Fibroblast of mammary gland (primary cell): ENCODE measurements at places on chromosomes 3 and 15.

GRCh38 chr15:55649058-55649423 lies 60.9 kb upstream of the PYGO1 start:
- DNase-seq, result peak; percentile 58

DNA sequence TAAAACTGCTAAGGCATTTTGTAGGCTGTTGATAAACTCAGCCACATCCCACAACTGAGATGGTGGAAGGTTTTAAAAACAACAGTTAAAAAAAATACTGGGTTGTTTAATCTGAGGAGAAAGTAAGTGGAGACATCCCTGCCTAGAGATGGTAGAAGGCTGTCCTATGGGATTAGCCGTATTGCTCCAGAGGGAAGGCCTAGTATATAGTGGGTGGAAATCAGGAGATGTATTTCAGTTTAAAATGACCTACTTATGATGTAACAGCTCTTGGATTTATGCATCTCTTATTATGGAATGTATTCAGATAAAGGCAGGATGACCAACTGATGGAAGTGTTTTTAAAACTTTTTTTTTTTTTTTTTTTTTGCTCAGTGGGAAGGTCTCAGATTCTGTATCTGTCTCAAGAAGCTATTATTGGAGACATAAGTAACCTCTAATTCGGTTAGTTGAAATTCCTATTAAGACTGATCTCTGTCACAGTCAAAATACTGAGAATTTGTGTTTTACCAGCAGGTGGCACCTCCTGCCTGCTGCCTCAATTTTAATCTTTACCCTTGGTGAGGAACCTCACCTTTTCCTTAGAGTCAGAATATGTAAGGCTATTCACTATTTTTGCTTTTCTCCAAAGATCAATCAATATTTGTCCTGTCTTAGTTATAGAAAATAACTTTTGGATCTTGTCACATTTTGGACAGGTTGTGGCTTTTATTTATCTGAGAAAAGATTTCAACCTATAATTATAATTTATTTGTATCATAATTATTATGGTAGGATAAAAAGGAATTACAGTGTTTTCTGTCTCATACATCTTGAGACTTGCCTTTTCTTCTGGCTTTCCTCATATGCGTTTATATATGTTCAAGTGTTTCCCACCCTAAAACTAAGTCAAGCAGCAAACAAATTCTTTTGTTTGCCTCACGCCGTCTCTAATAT lies 63.0 kb downstream of the VPS8 start:
- DNase-seq, result peak; percentile 40

- DNase-seq, result no peak
Observed at GRCh38 chr3:134073583-134073945, 43.8 kb upstream of the SLCO2A1 start.

- DNase-seq, result peak; percentile 28
Observed at GRCh38 chr3:113498221-113499005, 16.5 kb downstream of the SPICE1 start.

- peak; percentile 99 for DNase-seq
Observed at GRCh38 chr3:46089237-46090011, 62.1 kb upstream of the XCR1 start.

- no peak for DNase-seq
Observed at GRCh38 chr3:52819936-52820335, 10.5 kb downstream of the ITIH4 start.

- no peak for DNase-seq
Observed at GRCh38 chr3:64992530-64993285, 304.9 kb upstream of the ADAMTS9 start.

DNA sequence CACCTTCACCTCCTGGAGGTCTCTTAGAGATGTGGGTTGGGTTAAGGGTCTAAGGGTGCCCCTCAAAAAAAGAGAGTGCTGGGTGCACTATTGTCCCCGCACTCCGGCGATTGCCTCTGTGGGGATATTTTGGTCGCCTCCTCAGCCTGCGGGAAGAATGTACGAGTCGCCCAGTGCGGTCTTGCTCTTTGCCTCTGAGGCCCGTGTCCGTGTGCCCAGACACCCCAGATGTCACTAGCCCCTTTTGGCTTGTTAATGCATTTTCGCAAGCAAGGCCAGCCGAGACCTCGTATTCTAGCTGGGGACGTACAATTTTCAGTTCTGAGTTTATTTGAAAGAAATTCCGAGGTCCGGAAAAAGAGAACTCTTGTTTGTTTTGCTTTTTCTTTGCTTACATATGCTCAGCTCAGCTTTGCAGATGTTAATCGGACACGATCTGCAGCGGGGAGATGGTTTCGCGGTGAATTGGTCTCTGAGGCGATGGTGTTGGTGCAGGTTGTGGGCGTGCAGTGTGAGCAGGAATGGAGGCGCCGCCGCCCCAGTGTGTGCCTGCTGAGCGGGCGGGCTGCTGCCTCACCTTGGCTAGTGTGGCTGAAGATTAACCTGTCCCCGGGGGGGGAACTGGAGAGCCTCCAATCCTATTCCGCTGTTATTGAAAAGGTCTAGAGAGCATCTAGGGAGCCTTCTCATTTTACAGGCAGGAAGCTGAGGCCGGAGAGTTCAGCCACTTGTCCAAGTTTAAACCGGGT lies 1.4 kb downstream of the ST6GAL1 start:
- DNase-seq, result peak; percentile 14

GRCh38 chr3:157082305-157082982 lies 77.5 kb downstream of the CCNL1 start:
- DNase-seq, result peak; percentile 93

DNA sequence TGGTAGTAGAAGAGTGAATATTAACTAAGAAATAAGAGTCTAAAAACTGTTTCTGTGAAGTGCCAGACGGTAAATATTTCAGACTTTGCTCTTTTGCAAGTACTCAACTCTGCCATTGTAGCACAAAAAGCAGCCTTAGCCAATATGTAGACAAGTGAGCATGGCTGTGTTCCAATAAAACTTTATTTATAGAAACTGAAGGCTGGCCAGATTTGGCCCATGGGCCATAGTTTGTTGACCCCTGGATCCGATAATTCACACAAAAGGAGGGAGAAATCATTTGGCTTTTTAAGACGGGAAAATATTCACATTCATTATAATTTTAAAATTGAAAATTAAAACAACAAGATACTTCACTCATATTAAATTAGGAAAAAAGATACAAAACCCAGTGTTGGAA lies 15.4 kb downstream of the EID1 start:
- DNase-seq, result no peak

DNA sequence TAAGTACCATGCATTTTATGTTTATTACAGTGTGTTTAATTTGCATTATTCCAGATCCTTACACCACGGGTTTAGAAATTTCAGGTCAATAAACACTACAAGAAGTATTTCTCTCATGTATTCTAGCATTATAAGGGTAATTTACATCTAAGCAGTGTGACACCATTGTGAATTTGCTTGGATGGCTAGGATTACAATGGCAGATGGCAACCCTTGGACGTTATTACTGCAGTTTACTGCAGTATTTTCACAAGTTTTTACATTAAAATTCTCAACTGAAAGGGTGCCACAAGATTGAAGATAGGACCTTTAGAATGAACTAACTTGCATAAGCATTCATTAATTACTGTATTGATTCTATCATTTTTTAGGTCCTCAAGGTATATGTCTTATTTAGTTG lies 538.8 kb downstream of the NLGN1 start:
- DNase-seq, result no peak

DNA sequence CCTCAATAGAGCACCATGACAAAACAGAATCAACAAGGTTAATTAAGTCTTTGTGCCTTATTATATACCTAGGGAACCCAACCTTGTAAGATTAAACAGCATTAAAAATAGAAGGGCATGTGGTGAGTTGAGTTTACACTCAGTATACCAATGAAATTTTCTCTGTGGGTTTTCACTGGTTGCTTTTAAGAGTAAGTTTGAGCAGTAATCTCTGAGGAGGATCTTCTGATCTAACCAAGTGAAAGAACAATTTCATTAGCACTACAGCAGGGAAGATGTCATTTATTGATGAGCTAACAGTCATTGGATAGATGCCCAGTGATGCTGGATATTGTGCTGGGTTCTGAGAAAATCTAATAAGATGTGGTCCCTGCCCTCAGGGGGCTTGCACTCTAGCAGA lies 26.9 kb upstream of the AKAP13 start:
- no peak for DNase-seq

GRCh38 chr3:167445491-167445890 lies 28.4 kb downstream of the SERPINI2 start:
- DNase-seq, result no peak

DNA sequence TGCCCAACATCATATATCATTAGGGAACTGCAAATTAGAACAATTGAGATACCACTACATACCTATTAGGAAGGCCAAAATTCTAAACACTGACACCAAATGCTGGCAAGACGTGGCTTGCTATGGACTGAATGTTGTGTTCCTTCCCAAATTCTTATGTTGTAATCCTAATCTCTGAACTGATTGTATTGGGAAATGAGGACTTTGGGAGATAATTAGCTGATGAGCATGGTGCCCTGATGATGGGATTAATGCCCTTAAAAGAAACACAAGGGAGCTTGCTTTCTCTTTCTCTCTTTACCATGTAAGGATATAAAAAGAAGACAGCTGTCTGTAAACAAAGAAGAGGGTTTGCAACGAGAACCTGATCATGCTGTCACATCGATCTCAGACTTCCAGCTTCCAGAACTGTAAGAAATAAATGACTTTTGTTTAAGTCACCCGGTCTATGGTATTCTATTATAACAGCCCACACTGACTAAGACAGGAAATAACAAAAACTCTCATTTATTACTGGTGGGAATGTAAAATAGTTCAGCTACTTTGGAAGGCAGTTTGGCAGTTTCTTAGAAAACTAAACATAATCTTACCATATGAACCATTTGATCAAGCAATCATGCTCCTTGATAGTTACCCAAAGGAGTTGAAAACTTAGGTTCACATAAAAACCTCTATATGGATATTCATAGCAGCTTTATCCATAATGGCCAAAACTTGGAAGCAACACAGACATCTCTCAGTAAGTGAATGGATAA lies 458.3 kb upstream of the CBLB start:
- peak; percentile 3 for DNase-seq

- DNase-seq, result peak; percentile 68
Observed at GRCh38 chr3:150495563-150496168, 50.6 kb downstream of the SERP1 start.

- peak; percentile 92 for DNase-seq
Observed at GRCh38 chr15:62624547-62625378, 417.8 kb upstream of the TPM1 start.

DNA sequence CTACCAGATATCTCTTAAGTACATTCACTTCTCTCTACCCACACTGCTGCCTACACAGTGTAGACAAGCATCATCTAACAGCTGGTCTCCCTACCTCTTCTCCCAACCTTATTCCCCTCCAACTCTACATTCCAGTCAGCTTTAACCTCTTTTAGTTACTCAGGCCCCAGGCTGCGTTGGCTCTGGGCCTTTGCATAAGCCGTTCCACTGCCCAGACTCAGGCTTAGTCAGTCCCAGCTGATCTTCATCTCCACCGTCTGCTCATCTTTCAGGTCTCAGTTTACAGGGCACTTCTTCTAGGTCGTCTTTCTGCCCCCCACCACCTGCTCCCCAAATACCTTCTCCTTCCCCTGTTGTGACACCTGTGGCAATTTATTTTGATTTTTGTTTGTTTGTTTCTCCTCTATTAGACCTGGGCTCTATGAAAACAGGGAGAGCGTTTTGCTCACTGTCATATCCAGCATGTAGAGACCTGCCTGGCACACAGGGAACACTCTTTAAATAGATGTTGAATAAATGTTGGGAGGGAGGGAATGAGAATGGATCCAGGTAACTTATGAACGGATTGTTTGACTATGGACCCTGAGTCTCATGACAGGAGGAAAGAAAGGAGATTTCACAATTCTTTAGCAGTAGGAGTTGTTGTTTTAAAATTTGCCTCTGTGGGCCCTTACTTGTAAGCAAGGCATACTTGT lies 11.1 kb downstream of the SLC27A2 start:
- no peak for DNase-seq

GRCh38 chr3:13092621-13093617 lies 19.7 kb upstream of the IQSEC1 start:
- DNase-seq, result no peak

DNA sequence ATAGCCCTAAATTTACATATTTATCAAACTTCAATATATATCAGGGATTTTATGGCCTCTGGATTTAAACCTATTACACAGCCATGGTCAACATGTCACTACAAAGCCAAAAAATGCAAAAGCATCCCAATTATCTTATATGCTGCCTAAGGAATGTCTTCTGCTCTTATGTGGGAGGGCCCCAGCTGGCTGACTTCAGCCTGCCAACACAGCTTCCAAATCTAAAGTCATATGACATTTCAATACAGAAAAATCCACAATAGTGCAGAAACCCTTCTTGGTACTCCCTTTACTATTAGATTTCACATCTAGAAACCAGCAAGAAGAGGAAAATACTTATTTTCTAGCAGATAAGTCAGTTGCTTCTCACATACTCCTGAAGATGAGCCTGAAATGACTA lies 6.4 kb downstream of the PFN2 start:
- DNase-seq, result no peak

DNA sequence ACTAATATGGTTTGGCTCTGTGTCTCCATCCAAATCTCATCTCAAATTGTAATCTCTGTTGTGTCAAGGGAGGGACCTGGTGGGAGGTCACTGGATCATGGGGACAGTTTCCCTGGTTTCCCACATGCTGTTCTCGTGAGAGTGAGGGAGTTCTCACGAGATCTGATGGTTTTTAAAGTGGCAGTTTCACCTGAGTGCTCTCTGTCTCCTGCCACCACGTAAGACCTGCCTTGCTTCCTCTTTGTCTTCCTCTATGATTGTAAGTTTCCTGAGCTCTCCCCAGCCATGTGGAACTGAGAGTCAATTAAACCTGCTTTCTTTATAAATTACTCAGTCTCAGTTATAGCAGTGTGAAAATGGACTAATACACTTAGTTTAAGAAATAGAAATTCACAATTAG lies 228.9 kb downstream of the CD47 start:
- no peak for DNase-seq

- DNase-seq, result no peak
Observed at GRCh38 chr3:126146525-126147146, 33.8 kb downstream of the ALDH1L1 start.

DNA sequence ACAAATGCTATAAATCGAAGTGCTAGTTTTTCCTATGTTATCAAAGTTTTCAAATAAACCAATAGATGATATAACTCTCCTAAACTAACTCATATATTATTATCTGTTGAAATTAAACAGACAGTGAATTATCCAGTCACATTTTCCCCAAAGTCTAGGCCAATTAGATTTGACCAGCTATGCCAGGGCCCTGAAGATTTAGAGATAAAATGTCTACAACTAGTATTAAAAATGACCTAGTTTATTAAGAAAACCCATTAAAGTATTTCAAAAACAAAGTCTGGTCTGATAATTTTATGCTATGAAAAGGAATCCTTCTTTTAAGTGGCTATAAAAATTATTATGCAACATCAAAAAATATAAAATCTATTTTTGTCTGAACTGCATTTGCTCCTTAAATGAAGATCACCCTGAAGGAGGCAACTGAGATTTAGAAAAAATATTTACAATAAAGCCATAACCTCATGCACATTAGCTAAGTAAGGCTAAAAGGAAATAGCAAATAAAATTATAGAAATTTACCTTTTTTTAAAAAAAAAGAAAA lies 83.4 kb upstream of the MEX3B start:
- no peak for DNase-seq
